ENCODE measurements at places on chromosomes 3 and 15. TPM values are rescaled to one million over a fixed set of nuclear protein-coding genes. Genes with fewer than 3 reads are reported as not detected.

The LRRC34 gene
- 0.34 TPM for total RNA-seq

DNA sequence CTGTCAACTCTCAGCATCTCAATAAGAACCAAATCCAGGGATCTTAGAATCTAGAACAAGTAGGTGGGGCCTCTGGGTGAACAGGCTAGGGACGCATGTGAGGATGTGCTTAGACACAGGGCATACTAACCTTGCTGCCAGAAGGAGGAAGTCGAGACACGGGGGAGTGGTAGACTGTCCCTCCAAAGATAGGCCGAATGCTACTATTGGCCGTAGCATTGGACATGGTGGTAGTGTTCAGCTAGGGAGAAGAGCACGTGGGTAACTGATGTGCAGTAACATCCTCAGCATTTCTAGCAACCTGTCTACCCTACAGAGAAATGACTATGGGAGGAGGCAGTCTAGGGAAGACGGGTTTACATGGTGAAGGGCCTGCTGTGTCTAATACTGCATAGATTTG is 15.6 kb downstream of the RCCD1 start:
- DNase-seq = no peak

DNA sequence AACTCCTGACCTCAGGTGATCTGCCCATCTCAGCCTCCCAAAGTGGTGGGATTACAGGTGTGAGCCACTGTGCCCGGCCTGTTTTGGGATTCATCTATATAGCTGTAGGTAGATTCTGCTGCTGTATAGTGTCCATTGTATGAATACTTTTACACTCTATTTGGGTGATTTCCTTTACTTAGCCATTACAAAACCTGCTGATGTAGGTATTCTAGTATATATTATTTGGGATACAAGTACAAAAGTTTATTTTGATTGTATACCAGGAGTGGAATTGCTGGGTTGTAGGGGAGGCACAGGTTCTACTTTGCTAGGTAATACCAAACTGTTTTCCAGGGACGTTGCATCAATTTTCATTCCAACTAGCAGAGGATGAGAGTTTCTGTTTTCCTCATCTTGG is 9.5 kb upstream of the OXSR1 start:
- no peak for DNase-seq

DNA sequence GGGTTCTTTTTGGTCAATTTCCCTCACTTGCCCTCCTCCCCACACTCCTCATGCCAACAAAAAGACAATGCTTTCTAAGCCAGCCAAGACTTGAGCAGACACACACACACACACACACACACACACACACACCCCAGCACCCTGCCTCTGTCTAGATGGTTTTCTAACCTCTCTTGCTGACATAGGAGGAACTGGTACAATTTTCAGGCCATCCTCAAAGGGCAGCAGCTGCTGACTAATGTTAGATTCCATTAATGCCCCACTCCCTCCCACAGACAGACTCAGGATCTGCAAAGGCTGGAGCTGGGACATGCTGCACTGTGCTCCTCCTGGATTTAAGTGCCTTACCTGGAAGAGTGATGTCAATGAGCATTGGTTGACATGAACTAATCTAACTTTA is 438.4 kb downstream of the OCA2 start:
- DNase-seq = no peak

GRCh38 chr3:8622873-8623691 is 21.5 kb downstream of the SSUH2 start:
- peak; percentile 63 for DNase-seq

The KBTBD13 gene
- not detected for total RNA-seq

DNA sequence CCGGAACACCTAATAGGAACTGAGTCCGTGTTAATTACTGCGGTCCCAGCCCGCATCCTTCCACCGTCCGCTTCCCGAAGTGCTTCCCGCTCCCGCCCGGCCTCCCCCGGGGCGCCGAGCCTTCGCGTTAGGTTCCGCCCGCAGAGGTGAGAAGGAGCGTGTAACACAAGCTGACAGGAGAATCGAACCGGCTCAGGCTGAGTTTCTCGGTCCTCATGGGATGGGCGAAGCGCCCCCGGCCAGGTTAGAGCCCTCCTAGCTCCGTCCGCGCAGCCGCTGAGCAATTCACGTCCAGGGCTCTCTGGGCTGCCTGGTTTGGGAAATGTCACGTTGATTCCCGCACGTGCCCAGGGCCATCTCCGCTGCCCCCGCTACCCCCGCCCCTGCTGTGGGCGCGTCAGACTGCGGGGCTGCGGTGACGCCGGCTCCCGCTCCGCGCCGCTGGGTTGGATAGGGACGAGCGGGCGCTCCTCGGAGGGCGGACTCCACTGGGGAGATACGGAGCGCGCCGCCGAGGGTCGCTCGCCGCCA is 954 bp downstream of the CLDN11 start:
- DNase-seq = peak; percentile 86

The CCDC9B gene
- 21.6 TPM for total RNA-seq

DNA sequence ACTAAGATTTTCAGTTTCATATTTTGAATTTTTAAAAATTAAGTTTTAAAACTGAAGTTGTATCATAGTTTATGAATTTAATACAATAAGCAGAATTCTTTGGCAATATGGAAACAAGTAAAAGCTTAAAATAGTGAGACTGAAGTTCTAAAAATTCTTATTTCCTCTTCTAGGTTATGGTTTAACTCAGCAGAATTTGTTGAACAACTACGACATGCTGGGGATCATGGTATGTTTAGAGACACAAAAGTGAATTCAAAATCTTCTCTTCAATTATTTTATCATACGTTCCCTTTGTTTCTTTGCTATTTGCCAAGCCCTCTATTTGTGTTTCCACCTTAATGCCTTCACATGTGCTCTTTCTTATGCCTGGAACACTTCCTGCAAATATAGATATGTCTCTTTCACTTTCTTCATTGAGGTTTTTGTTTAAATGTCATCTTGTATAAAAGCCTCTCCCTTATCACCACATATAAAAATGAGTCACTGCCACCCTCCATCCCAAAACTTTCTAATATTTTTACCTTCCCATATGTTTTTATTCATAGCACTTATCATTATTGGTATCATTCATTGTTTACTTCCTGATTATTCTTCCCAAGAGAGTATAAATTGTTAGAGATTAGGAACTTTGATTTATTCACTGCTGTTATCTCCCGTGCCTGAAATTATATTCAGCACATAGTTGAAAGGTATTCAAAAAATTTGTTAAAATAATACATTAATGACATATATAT is 6.4 kb downstream of the SUCNR1 start:
- no peak for DNase-seq

DNA sequence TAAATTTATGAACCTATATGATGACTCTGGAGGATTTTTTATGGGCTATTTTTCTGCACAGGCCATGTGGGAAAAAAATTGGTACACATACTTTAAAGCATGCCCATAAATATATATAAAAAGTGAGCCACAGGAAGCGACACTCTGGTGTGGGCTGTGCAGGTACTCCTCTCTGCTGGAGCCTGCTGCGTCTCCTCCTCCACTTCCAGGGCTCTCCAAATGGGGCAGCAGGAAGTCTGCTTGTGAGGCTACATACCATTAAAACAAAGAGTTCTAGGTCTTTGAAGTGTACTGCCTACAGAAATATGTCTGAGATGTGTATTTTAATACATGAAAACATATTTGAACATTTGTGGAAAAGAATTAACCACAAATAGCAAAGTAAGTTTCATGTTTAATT is 135.1 kb downstream of the CTNNB1 start:
- no peak for DNase-seq

The NOX5 gene
- total RNA-seq = 0.04 TPM

DNA sequence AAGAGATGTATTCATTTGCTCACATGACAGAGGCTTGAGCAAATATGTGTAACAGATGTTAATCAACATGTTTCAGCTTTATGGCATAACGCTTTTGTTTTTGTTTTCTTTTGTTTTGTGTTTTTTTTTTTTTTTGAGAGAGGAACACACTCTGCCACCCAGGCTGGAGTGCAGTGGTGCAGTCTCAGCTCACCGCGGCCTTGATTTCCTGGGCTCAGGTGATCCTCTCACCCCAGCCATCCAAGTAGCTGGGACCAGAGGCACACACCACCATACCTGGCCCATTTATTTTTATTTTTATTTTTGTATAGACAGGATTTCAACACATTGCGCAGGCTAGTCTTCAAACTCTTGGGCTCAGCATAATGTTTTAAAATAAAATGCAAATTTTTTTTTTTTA is 1504.4 kb upstream of the CADM2 start:
- DNase-seq = no peak

GRCh38 chr15:34275721-34276120 is 50.9 kb downstream of the EMC4 start:
- no peak for DNase-seq

The PLSCR4 gene
- 12.3 TPM for total RNA-seq

- peak; percentile 85 for DNase-seq
Observed at GRCh38 chr15:60399246-60399915, 1.6 kb upstream of the ANXA2 start.

The TP63 gene
- 208 TPM for total RNA-seq

DNA sequence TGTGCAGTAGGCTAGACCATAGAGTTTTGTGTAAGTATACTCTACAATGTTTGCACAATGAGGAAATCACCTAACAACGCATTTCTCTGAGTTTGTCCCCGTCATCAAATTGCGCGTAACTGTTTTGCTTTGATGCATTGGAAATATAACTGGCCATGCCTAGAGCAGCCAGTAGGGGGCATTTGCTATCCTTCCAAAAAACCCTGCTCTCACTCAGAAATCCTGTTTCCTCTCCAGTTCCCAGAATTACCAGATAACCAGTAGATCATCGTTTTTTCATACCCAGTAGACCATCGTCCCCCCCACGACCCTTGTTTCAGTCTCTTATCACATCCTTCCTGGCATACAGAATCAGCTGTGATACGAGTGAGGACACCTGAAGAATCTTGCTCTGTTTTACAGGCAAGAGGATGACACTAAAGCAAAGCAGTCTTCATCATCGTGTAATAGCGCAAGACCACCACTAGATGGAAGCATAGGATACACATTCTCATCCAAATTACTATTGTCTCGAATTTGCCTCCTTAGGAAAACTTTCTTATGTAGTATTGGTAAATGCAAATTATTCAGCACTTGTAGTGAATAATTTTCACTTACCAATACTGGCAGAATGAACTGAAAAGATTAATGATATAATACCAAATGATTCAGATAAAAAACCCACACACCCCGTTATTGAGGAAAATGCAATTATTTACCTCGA is 4.4 kb upstream of the GABRR3 start:
- peak; percentile 76 for DNase-seq

GRCh38 chr3:48409291-48410201 is 20.3 kb downstream of the PLXNB1 start:
- peak; percentile 13 for DNase-seq

- DNase-seq = peak; percentile 93
Observed at GRCh38 chr3:15108082-15108545, 9.2 kb upstream of the RBSN start.

The ZNF445 gene
- total RNA-seq = 6.5 TPM

DNA sequence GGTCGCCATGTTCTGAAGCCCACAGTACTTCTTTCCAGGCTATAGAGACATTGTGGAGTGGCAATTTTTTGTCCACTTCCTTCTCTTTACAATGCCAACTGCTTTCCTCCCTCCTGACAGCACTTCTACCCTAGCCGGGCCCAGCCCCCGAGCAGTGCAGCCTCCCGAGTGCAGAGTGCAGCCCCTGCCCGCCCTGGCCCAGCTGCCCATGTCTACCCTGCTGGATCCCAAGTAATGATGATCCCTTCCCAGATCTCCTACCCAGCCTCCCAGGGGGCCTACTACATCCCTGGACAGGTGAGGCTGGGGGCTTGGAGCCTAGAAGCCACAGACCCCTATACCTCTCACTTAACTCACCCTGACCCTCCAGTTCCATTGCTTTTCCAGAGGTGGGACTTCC is 2.8 kb downstream of the EIF4G1 start:
- DNase-seq = no peak

DNA sequence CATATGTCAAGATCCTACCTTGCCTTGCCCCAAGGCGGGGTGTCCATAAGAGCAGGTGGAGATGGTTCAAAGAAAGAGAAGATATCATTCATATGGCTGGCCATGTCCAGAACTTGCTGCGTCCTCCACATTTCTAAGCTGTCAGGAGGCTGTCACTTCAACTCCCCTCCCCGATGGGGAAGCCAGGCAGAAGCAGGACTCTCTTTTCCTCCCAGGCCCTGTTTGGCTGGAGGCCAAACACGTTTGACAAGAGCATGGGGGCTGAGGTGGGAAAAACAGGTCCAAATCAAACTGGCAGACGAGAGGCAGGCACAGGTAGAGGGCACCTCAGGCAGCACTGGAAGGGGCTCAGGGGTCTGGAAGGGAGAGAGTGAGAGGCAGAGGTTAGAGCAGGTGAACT is 37.7 kb downstream of the MESD start:
- DNase-seq = no peak

DNA sequence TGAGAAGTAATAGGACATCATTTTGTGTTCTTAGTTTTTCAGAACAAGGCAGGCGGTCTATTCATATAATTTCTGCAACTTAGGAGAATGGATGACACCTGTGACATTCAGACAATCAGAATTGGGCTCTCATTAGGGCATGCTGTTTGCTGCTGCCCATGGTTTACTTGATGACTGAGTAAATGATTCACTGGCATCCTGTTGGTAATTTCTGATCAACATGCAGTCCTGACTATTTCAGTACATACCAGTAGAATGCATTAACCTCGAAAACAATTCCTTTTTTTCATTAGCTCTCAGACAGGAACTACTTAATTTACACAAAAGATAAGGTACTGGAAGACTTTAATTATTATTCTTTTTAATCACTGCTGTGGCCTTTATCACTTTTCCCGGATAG is 641.6 kb downstream of the NSUN3 start:
- DNase-seq = no peak

GRCh38 chr3:16589867-16590624 is 15.2 kb downstream of the DAZL start:
- DNase-seq = no peak

The CADM2 gene
- 2.1 TPM for total RNA-seq

The ASB7 gene
- 15.8 TPM for total RNA-seq

The TRH gene
- total RNA-seq = 0.30 TPM

The FAM107A gene
- 52.5 TPM for total RNA-seq

DNA sequence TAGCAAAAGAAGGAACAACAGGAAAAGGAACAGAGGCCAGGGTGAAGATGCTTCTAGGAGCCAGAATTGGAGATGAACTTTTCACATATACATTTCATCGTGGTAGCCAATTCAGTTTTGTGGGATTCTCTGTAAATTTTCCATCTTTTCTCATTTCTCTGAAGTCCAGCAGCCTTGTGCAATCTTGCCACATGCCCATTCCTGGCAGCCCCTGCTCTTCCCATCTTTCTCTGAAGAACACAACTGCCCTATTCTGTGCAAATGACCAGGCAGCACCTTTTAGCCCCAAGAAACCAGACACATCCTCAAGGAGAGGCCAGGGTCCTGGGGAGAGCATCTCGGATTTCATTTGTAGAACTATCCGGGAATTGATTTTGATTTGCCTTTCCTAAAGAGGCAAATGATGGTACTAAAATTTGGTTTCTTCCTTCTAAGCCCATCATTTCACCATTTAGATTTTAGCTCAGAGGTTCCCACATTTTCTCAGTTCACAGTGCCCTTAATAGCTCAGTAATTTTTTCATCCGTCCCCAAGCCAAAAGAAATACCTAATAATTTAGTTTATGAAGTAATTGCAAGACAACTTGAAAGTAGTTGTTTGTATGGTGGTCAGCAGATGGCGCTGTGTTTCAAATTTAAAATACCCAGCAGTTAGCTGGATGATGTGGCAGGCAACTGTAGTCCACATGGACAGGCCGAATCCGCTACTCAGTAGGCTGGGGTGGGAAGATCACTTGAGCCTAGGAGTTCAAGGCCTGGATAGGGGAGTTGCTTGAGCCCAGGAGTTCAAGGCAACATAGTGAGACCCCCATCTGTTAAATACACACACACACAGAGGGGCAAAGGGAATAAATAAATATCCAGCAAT is 61.3 kb upstream of the ACKR4 start:
- peak; percentile 74 for DNase-seq

The ZNF620 gene
- 0.56 TPM for total RNA-seq
